ENCODE measurements at places on chromosomes 3 and 15.
A peak's percentile ranks its signal among the peaks of the same experiment; 100 is the strongest.

- no peak for DNase-seq
Measured at GRCh38 chr3:46080969-46081345, 53.7 kb upstream of the XCR1 start.

GRCh38 chr3:23739536-23739935, 66.2 kb upstream of the UBE2E1 start:
- DNase-seq, result no peak

GRCh38 chr3:11559816-11560633, 83.7 kb downstream of the VGLL4 start:
- no peak for DNase-seq

DNA sequence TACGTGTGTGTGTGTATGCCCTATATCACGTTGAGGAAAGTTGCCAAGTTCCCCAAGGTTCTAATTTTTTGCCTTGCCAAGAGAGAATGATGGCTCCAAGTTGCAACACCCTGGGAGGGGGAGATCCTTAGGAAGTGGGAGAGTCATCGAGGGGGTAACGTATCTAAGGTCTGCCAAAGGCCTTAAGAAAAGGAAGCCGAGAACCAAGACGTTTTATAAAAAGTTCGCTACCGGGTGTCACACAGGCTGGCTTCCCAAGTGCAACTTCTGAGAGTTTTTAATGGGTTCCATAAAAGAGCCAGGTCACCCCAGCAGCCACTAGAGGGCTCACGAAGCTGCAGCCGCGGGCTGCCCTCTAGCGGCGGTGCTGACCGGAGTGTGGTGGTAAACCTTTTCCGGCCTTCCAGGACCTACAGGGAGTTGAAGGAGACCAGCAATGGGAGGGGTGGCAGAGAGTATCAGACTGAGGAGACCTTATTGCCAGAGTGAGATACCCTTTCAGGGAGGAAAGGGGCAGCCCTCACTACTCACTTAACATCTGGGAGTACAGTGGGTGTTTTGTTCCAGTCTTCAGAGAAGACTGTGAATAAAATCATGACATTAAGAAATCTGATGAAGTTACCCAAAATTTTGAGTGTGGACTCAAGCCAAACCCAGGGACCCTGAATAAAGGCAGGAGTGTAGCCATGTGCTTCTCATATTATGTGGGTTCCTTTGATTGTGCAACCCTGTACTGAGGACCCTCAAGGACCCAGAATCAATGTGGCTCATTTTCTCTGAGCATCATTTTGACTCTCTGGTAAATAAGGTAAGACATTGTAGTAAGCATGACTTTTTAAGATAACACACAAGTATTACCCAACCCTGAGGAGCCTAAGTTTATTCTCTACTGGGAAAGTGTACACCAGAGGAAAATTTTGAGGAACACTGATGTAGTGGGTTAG, 2.5 kb upstream of the RFX7 start:
- peak; percentile 50 for DNase-seq

GRCh38 chr15:34359416-34359815, 7.6 kb downstream of the LPCAT4 start:
- DNase-seq, result no peak

- DNase-seq, result peak; percentile 84
Measured at GRCh38 chr3:30354972-30355371, 251.4 kb upstream of the TGFBR2 start.

DNA sequence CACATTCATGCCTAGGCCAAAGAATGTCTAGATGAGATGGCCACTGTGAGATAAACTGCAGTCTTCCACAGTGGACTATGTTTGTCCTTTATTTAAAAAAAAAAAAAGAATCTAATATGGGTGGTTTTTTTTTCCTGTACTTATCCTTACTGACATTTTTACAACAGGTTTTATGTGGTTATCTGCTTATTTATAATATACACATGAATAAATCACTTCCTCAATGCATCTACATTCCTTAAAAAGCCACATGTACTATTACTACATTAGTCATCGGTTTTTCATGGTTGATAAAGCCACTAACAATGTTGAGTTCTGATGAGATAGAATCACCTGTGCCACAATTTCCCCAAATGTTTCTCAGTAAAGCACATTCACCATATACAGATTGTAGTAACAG, 341.3 kb upstream of the THBS1 start:
- no peak for DNase-seq

- peak; percentile 38 for DNase-seq
Measured at GRCh38 chr15:57861034-57861638, 154.6 kb downstream of the POLR2M start.

DNA sequence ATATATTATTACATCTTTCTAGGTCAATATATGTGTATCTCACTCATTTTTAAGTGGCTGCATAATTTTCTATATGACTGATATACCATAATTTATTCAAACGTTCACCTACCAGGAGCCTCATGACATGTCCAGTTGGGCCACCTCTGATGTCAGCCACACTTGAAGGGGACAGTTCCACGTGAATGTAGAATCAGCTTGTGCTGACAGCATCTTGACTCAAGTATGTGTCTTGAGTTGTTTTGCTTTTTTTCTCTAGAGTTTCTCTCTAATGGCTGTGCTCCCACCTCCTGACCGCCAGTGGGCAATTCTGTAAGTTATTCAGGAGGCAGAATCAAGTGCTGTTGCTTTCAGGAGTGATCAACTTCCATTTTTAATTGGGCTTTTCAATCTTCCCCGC, 237.9 kb downstream of the NFKBIZ start:
- no peak for DNase-seq

GRCh38 chr3:117856354-117856753, 1146.8 kb downstream of the TUSC7 start:
- no peak for DNase-seq

GRCh38 chr3:46089237-46090011, 62.1 kb upstream of the XCR1 start:
- DNase-seq, result no peak

DNA sequence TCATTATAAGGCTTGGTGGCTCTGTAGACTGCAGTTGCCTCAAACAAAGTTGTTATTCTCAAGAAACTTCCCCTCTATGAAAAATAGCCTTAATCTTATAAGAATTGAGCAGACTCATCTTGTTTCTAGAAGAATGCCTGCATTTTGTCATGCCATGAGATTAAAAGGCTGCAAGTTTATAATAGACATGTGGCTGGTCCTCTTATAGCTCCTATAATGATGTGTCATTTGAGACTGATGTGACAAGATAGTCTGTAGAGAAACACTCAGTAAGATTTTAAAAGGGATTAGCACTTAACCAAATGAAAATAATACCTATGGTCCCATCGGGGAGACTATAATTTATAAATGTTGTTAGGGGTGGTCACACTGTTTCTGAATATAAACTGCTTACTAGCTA, 312.5 kb downstream of the OXSM start:
- no peak for DNase-seq

GRCh38 chr15:62476163-62476562, 311.1 kb upstream of the C2CD4B start:
- no peak for DNase-seq

- no peak for DNase-seq
Measured at GRCh38 chr3:122301063-122301462, 24.0 kb upstream of the CSTA start.

GRCh38 chr15:73034221-73034620, 18.0 kb upstream of the NEO1 start:
- no peak for DNase-seq

DNA sequence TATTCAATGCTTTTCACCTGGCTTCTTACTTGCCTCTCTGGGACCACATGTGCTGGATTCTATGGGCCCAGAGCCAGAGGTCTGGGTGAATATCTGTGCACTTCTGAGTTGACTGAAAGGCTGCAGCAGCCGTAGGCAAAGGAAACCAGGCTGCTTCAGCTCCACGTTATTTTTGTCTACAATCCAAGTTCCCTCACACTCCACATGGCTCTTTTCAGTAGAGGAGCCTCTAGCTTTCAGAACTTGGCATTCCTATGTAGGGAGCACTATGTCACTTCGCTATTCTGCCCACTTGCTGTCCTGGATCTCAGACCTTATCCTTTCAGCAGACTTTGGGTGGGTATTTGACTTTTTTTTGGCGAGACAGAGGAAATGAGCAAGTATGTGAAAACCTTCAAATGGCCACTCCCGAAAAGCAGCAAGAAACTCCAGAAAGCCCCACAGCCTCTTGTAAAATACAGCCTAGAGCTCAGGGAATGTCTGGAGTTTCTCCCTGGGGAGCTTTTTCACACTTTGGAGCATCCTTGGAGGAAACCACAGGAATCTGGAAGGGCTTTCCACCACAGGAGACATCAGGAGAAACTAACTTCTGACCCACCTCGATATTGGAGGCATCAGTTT, 80.9 kb downstream of the DUT start:
- no peak for DNase-seq

GRCh38 chr3:30964612-30965011, 70.2 kb upstream of the GADL1 start:
- no peak for DNase-seq

DNA sequence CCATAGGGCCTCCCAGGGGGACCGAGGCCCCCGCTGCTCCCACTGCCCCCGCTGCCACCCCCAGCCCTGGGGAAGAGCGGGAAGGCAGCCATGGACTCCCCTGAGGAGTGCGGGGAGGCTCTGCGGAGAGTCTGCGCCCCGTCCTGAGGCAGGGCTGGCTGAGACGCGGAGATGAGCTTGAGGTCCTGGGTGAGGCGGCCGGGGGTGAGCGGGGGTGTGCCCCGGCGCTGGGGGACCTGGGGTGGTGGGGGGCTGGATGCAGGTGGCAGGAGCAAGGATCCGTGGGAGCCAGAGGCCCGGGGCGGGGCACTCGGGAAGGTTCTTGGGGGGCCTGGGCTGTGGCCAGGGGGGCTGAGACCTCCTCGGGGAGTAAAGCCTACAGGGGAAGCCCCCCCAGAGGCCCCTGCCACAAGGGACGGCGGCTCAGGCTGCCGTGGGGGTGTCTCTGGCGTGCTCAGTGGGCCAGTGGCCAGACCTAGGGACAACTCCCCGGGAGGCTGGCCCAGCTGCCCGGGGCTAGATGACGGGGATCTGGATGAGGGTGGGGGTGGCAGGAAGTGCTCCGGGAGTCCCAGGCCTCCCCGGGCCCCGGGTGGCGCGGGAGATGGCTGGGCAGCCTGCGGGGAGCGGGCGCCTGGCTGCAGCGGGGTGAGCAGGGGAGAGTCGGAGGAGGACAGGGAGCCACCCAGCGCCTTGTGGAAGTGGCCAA, 45.9 kb downstream of the HCN4 start:
- no peak for DNase-seq

DNA sequence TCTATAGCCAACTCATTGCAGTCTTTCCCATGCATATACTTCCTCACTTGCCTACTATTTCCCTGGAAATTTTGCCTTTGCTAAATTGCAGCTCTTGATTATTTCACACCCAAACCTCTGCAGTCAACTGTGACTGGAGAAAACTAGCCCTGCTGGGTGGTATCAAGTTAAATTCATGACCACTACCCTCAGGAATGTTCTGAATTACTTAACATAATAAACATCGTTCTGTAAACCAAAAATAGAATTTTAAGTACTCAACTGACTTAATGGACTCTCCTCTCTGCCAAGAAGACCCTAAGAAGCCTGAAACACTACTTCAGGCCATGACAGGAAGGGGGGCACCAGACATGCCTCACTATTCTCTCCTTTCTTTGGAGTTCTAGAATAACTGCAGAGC, 1278.0 kb upstream of the GBE1 start:
- DNase-seq, result no peak

DNA sequence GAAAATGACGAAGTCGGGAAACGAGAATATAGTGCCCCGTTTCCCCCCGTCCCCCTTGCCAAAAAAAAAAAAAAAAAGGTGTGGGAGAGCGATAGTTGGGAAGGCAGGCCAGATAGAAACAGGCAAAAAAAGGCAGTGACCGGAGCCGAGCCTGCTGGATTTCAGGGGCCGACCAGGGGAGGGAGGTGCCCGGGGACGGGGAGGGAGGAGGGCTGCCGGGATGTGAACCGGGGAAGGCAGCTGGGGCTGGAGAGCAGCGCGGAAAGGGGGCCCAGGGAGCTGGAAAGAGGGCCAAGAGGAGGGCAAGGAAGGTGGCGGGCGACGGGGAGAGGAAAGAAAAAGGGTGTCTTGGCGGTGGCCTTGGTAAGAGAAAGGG, 837 bp downstream of the LRRN1 start:
- DNase-seq, result no peak

- DNase-seq, result no peak
Measured at GRCh38 chr15:42775416-42775815, 38.5 kb upstream of the CDAN1 start.

- no peak for DNase-seq
Measured at GRCh38 chr3:134646086-134646485, 4.7 kb downstream of the KY start.

DNA sequence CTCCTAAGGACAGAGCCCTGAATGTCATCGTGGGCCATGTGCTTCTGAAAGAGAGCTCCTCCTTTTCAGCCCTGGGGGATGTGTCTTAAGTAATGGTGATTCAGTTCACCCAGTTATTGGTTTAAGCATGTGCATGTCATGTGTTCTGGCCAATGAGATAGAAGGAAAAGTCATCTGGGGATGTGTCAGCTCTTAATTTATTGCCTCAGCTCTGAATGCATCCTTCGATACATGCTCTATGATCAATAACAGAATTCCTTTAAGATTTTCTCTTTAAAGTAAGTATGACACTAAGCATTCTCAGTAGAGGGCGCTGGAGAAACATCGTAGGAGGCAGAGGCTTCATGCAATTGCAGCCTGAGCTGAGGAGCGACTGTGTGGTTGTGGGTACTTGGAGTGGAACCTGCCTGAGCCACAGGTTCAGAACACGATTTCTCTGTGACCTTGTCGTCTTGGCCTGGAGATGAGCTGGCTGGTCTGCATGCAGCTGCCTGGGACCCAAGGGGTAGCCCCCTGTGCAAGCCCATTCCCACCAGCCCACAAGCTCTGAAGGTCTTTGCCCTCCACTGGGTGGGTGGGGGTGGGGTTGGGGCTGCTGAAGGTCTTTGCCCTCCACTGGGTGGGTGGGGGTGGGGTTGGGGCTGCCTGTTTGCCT, 69.5 kb downstream of the C3orf38 start:
- peak; percentile 31 for DNase-seq

- DNase-seq, result no peak
Measured at GRCh38 chr3:107414325-107414964, 37.2 kb downstream of the CCDC54 start.

GRCh38 chr3:27633224-27633545, 88.9 kb downstream of the EOMES start:
- no peak for DNase-seq

- DNase-seq, result peak; percentile 36
Measured at GRCh38 chr3:105835606-105836005, 33.2 kb downstream of the CBLB start.

- no peak for DNase-seq
Measured at GRCh38 chr3:167106456-167106855, 273.6 kb downstream of the ZBBX start.

- DNase-seq, result no peak
Measured at GRCh38 chr3:123333401-123333800, 115.5 kb downstream of the ADCY5 start.

- DNase-seq, result peak; percentile 30
Measured at GRCh38 chr3:189272500-189273119, 100.8 kb downstream of the TPRG1 start.
